Kidney tubule cell (primary cell): ENCODE measurements at places on chromosomes 2 and 18.

GRCh38 chr2:134555411-134555810 lies 163.4 kb downstream of the TMEM163 start:
- DNase-seq = no peak

DNA sequence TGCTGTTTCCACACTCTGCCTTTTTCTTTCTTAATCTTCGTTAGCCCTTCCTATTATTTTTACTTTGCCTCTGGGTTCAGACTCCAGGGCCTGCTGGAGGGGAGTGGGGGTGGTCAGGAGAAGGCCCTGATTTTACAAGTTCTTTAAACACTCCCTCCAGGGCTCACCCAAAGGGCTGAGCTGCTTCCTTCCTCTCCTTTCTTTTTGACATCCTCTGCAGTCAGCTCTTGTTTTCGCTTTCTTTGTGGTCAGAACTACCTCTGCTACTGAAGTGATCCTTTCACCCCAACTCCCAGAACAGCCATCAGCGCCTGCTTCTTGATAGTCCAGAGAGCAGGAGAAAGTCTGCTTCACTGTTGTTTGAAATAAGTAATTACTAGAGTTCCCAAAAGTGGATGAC lies 925.7 kb downstream of the EPHA4 start:
- no peak for DNase-seq

GRCh38 chr2:95342556-95343320 lies 45.6 kb downstream of the KCNIP3 start:
- DNase-seq = no peak

GRCh38 chr2:127103243-127104165 lies 3.5 kb downstream of the BIN1 start:
- no peak for DNase-seq

- DNase-seq = no peak
Observed at GRCh38 chr18:730692-731091, 18.3 kb upstream of the ENOSF1 start.

GRCh38 chr18:8750954-8751415 lies 45.6 kb downstream of the MTCL1 start:
- DNase-seq = peak; percentile 24

DNA sequence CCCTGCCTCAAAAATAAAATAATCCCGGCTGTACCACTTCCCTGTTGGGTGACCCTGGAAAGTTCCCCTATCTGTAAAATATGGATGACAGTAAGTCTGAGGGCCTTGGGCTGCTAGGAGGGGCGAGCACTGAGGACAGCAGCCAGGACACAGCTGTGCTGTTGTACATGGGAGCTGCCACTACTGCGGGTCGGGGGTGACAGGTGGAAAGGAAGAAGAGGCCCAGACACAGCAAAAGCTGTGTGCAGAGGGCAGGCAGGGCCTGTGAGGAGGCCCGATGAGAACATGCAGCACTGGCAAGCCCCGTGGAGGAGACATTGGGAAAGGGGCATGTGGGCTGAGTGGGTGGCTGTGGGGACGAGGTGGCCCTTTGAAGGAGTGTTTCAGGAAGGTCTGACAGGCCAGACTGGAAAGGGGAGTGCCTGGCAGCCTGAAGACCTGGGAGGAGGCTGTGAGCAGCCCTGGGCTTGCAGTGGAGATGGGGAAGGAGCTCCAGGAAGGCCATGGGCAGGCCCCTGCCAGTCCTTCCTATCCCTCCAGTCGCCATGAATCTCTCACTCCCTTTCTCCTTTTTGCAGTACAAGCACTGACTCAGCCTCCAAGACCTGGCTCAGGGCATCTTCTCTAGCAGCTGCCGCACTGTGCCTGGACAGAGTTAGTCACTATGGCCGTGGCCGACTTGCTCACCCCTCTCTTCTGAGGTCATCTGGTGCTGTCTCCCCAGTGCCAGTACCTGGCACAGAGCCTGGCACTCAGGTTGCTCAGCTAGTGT lies 28.9 kb upstream of the SEMA4C start:
- peak; percentile 90 for DNase-seq

GRCh38 chr2:95122197-95122551 lies 566 bp upstream of the MRPS5 start:
- DNase-seq = no peak

DNA sequence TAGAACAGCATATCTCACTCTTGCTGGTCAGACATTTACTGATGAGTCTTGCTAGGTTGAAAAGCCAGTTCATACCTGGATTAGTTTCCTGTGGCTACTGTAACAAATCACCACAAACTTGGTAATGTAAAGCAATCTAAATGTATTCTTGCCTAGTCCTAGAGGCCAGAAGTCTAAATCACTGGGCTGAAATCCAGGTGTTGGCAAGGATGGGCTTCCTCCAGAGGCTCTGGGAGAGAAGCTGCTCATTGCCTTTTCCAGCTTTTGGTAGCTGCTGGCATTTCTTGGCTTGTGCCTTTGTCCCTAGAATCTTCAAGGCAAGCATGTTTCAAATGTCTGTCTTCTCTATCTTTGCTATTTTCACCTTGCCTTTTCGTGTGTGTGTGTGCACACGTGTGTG lies 62.3 kb upstream of the MAP4K3 start:
- no peak for DNase-seq

GRCh38 chr2:38613126-38613848 lies 10.6 kb upstream of the HNRNPLL start:
- DNase-seq = no peak
